ENCODE measurements at places on chromosomes 7 and 10.

DNA sequence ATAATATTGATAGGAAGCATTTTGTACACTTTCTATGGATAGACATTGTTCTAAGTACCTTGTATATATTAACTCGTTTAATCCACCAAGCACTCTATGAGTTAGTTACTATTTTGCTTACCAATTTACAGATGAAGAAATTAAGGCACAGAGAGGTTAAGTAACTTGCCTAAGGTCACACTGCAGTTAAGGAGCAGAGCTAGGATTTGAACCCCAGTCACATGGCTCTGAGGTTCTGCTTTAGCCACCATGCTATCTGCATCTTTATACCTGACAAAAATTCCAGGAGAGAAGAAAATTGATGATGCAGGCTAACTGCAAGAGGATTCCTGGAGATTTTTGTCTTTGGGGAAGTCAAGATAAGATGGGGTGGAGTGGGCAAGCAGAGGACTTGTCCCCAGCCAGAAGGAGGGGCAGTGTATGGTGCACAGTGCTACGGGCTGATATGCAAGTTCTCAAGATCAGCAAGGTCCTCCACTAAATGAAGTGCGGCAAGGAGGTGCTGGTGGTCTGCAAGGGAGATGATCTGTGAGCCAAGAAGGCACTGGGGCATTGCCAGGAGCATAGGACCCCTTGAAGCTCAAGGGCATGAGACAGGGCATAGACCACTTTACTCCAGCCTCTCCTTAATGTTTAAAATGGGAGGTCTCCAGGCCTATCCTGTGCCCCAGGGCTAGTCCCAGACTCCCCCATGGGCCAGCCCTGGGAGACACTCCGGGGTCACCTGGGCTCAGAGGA, 430.6 kb downstream of the RPS24 start:
- DNase-seq, result no peak

- DNase-seq, result no peak
Measured at GRCh38 chr10:2817940-2818636, 249.3 kb upstream of the PFKP start.

DNA sequence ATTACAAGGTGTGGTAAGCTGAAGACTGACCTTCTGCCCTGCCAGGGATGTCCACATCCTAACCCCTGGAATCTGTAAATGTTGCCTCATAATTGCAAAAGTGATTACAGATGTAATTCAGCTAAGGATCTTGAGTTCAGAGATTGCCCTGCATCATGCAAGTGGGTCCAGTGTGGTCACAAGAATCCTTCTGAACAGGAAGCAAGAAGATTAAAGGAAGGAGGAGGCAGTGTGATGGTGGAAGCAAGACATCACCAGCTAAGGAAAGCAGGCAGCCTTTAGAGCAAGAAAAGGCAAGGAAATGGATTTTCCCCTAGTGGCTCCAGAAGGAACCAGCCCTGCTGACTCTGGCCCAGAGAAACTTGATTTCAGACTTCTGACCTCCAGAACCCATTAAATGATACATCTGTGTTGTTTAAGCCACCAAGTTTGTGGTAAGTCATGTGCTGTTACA, 78.1 kb downstream of the USP6NL start:
- no peak for DNase-seq

DNA sequence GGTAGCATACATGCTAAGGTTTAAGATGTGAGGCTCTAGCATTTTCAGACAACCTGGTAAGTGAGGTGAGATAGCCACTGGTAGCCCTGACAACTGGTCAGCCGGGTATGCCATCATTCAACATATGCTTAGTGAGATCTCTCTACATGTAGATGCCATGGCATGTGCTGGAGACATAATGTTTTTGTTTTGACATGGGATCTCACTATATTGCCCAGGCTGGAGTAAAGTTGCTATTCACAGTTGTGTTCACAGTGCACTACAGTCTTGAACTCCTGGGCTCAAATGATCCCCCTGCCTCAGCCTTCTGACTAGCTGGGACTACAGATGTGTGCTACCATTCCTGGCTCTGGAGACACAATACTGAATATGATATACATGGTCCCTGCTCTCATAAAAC, 437.3 kb downstream of the SORCS1 start:
- DNase-seq, result no peak

DNA sequence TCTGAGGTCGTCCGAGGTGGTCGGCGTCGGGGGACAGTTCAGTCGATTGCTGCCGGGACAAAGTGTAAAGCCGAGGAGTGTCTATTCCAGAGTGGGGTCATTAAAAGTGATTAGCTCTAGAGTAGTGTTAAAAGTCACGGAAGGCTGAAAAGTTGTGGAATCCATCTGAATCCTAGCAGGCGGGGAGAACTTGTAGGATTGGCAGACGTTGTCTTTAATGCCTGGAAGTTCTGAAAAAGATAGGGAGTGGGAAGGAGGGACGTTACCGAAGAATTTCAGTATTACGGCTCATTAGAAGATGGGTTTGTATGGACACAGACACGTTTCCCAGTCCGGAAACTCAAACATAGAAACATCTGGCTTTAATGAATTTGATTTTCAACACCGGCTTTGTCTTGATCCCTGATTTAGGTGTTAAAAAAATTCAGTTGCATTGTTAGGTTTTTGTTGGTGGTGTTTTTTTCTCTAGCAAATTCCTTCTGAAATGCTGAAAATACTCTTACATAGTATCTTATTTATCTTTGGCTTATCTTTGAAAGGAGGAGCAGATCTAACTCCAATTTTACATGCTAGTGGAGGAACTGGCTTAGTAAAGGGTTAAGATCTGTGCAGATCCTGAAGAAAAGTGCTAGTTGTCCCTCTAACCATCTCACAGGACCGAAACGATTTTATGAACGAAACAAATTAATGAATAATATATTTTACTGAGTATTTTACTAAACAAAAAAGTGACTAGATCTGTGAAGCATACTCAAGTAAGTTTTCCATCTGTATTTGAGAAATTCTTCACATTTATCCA, 900 bp downstream of the MKLN1 start:
- no peak for DNase-seq

DNA sequence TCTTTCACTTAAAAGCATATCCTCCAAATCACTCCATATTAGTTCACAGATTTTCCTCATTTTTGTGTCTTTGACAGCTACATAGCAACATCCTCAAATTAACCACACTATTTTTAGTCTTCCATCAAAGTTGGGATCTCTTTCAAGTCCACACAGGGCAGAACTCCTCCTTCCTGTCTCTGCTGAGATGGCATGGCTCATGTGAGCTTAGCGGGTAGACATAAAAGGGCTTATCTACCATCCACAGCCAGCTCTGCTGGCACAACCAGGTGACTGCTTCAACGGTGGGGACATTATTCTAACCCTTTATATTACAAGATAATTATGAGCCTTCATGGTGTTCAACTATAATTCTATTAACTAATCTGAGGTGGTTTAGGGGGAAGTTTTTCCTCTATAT, 35.5 kb downstream of the ICA1 start:
- no peak for DNase-seq

DNA sequence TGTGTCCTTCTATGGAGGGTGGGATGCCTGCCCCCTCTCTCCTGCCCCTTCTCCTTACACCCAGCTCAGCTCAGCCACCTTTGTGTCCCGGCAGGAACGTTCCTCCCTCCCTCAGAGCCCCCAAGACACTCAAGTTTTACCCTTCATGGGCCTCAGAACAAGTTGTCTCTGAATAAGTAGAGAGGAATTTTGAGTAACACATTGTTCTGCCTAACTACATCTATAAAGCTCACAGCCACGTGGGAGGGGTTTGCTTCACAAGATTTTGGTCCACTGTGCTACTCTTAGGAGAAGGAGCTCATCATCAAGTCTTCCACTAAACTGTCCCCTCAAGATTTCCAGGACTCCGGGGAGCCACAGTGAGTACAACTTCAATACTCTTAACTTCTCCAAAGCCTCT, 51.6 kb upstream of the ZNF32 start:
- DNase-seq, result no peak

DNA sequence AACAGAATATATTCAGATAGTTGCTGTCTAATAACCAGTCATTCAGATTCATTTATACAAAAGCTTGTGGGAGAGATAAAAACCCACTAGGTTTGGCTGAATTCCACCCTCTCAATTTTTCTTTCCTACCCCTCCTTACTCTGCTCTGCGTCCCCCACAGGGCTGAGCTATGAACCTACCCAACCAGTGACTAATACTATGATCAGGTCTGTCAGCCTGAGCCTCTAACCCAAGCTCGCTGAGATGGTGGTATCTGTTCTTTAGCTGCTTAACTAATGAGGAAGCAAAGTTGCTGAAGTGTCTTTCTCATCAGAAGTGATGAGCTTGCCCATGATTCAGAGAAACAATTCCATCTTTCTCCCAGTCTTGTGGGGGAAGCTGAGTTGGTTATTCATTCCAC, 248.7 kb upstream of the GPR26 start:
- DNase-seq, result no peak

GRCh38 chr10:88781206-88781605, 21.3 kb upstream of the LIPM start:
- DNase-seq, result no peak

DNA sequence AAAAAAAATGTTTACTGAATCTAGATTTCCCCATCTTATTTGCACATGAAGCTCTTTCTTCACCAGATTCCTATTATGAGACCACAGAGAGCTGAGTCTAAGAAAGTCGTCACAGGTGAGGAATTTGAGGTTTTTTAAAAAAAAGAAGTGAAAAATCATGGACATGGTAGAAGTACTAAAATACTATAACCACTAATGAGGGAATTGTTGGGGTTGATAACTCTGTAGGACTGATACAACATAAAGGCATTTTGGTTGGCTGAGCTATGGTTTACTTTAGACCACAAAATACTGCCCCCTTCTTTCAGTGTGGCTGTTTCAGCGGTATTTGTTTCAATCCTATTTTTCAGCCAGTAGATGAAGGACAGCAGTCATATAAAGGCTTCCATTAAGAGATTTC, 1111.3 kb downstream of the TYW1 start:
- no peak for DNase-seq

DNA sequence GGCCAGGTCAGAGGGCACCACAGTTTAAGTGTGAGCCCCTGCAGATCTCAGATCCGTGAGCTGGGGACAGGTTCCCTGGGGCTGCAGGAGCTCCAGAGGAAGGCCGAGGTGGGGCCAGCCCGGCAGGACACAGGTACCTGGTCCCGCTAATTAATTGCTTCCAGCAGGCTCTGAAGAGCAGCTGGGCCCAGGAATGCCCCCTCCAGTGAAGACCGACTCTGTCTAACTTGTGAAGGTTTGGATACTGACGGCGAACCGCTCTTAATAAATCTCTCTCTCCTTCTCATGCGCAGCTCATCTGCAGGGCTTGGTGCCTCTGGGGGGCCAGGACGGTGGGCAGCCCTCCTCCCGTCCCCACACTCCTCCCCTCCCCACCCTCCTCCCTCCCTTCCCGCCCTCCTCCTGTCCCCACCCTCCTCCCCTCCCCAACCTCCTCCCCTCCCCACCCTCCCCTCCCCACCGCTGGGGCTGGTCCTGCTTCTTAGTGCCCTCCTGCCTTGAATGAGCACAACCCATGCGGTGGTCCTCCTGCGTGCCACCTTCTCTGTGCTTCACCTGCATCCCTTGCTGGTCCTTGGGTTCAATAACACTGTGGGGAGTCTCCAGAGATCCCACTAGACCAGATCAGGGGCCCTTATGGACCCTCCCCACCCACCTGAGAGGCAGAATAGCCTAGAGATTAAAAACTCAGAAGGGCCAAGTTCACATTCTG, 38.3 kb downstream of the PDGFA start:
- no peak for DNase-seq

GRCh38 chr10:87862679-87863052, 667 bp downstream of the KLLN start:
- DNase-seq, result no peak

DNA sequence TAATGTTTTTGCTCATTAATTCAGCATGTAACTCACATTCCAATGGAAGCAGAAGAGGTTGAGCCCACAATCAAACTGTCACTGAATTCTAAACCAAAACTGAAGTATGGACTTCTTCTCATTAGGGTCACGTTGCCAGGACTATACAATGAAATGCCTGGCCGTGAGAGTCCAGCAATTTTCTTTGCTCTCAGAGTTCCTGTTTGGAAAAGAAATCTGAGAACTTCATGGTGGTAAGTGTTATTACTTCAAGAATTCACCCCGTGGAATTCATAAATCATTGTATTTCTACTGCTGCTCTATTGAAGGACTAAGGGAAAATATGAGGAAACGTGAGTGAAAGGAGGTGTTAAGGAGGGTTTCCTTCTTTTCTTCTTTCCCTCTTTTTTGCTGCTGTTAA, 441.8 kb upstream of the AKR1E2 start:
- no peak for DNase-seq

DNA sequence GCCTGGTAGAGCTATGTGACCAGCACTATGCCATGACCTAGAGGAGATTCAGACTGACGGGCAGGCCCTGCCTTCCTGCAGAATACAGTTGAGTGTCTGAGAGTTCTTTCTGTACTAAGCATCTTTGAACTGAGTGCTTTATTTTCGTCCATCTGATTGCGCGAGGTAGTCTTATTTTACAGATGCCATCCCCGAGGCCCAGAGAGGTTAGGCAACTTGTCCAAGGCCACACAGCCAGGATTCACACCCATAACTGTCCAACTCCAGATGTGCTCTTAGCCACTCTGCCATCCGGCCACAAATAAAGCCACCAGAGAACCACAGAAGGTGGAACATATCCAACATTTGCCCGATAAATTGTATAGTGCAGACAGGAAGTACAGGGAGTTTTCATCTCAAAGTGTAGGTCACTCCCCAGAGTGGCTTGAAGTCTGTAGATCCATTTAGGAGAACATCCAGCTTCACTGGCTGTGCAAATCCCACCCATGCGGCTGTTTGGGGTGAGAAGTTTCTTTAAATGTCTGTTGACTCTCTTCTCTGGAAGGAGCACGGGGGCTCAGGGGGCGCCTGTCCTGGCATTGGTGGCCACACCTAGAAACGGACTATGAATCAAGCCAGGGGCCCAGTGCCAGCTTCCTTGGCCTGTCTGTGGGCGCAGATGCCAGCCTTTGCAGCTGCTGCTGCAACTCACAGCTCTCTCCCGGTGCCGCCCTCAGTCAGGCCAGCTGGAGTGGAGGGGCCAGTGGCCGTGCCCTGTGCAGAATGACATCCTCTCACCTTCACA, 11.1 kb downstream of the CHST3 start:
- no peak for DNase-seq
